ENCODE measurements at places on chromosomes 6 and 20.

DNA sequence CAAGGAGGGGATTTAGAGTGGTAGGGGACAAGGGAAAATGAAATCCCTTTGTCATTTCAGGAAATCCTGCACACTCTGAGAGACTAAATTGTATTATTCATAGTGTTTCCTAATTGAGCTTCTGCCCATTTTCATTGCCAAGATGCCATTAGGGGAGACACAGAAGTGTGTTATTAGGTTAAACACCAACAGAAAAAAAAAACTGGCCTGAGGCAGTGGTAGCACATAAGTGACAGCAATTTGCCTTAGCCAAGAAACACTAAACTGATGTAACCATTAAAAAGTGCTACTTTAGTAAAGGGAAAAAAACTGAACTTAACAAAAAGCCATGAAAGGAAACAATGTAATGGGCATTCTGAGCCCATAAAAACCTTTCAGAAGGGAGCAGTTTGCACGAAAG lies 270.5 kb upstream of the PLN start:
- DNase-seq, result no peak

- DNase-seq, result no peak
Observed at GRCh38 chr20:37377346-37378081, 31.6 kb downstream of the SRC start.

- DNase-seq, result no peak
Observed at GRCh38 chr6:43189776-43190304, 7.8 kb downstream of the CUL9 start.

GRCh38 chr20:57114290-57115005 lies 152.0 kb downstream of the BMP7 start:
- DNase-seq, result no peak

DNA sequence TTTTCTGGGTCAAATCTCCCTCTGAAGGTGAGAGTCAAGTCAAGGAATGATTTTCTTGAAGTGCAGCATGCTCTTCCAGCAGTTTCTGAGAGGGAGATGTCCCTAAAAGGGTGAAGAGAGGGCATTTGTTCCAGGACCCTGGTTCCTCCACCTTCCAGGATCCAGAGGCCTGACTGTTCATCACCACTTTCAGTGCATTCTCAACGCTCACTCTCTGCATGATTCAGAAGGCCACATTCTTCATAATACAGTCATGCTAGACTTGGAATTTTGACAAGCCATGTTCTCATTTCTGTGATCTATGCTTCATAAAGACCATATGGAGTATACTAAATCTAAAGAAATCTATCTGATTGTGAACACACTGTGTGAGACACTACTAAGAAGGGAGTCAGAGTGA lies 85.1 kb downstream of the PDE7B start:
- DNase-seq, result no peak

GRCh38 chr6:156545931-156546330 lies 231.2 kb upstream of the ARID1B start:
- DNase-seq, result no peak

GRCh38 chr6:75089921-75090320 lies 115.9 kb downstream of the COL12A1 start:
- DNase-seq, result no peak

- DNase-seq, result no peak
Observed at GRCh38 chr20:49054056-49054643, 8.0 kb downstream of the CSE1L start.

DNA sequence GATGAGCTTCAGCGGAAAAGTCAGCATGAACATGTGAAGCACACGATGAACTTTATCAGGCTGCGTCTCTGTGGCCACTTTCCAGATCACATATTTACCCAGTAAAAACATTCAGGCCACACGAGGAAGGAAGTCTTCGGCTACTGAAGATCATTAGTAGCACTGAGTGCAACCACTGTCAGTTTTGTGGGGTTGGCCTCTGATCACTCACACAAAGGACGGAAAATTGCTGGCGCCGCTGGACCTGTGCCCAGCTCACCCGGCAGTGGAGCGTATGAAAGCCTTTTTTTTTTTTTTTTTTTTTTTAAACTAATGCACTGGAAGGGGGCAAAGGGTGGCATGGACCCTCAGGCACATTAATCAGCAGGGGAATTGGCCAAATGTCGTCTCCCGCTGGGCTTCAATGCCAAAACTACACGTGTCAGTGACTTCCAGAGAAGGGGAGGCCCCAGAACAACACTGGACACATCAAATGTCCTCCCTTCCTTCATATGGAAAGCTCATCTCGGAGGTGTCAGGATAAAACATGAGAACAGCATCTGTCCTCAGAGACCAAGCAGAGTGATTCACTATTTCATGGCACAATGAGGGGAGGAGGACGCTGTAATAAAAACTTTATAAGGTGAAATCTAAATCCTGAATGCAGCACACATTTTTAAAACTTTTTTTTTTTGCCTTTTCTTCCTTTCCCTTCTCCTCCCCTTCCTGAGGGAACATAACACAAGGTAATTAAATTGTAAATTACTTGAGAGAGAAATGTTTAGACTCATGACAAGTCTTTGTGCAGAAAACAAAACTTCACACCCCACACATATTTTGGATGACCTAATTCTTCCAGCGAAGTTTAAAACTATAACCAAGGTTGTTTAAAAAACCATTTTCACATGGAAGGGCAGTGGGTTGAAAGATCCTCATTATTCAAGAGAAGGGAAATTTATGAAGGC lies 223.4 kb downstream of the FOXC1 start:
- no peak for DNase-seq

DNA sequence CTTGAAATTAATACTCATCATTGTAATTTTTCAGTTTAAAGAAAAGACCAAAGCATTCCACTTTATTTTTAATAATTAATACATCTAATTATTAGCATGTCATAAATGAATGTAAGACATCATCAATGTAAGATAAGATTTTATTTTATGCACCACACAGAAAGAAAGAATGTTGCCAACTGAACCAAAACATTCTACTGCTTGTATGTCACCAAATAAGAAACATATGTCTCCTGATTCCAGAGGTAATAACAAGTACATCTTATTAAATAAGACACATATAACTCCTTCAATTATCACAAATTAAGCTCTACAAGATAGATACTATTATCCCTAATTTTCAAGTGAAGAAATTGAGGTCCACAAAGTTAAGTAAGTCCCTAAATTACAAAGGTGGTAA lies 189.5 kb downstream of the GMDS start:
- DNase-seq, result no peak

GRCh38 chr20:51423810-51424209 lies 118.7 kb downstream of the NFATC2 start:
- DNase-seq, result no peak

DNA sequence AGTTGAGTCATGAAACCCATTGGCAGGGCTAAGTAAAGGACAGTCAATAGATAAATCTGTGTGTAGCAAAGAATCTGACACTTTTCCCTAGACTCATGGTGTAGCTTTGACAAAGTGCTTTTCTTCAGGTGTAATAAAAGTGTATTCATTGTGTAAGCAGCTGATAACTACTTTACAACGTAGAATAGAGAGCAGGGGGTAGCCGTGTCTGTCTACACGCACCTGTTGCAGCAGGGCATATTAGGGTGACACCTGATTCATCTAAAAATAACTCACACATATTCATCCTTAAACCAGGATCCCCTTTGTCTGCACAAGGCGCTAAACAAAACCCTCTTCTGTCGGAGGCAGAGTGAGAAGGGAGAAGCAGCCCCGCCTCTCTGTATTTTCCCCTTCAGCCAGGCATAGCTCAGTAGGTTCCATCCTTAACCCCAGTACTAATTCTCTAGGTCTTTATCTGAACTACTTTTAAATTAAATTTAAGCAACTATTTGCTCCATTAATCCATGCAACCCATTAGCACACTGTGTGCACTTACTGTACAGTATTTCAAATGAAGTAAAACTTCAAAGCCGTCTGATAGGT lies 306.7 kb upstream of the SASH1 start:
- no peak for DNase-seq

- DNase-seq, result no peak
Observed at GRCh38 chr20:59010995-59011873, 4.2 kb upstream of the CTSZ start.

DNA sequence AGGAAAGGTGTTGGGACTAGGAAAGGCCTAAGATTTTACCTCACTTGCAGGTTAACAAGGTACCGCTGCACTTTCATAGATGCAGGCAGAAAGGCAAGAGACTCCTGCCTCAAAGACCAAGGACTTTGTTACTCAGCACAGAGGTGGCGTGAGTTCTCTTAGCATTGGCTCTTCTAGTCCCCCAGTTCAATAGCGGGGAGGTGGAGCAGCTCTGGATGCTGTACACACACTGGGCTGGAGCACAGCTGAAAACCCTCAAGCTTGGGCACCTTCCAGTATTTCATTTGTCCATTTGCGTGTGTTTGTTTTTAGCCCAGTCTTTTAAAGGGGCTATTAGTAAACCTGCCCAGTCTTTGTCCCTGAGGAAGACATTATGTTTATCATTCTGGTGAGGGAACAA lies 345.2 kb downstream of the FARS2 start:
- no peak for DNase-seq

- no peak for DNase-seq
Observed at GRCh38 chr6:6885521-6886170, 222.1 kb upstream of the RREB1 start.

GRCh38 chr6:41358503-41358902 lies 23.1 kb downstream of the NCR2 start:
- DNase-seq, result no peak

DNA sequence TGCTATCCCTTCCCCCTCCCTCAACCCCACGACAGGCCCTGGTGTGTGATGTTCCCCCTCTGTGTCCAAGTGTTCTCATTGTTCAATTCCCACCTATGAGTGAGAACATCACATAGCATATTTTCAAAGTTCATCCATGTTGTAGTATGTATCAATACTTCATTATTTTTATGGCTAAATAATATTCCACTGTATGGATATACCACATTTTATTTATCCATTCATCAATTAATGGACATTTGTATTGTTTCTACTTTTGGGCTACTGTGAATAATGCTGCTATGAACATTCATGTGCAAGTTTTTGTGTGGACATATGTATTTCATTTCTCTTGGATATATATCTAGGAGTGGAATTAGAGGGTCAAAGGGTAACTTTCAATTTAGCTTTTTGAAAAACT lies 58.7 kb upstream of the ARMC2 start:
- no peak for DNase-seq

DNA sequence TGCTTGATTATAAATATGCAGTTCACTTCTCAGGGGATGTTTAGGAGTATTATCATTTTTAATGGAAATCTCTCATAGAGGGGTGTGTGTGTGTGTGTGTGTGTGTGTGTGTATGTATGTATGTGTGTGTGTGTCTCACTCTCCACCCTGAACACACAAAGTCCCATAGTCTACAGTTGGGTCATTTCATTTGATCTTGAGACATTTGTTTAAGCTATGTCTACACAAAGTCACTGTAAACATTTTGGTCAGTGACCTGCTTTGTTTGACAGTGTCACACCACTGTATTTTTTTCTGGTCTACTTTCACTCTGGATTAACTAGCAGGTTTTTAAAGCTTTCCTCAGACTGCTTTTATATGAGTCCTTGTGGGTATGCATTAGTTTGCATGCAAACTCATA lies 215.2 kb downstream of the GRIK2 start:
- DNase-seq, result no peak

DNA sequence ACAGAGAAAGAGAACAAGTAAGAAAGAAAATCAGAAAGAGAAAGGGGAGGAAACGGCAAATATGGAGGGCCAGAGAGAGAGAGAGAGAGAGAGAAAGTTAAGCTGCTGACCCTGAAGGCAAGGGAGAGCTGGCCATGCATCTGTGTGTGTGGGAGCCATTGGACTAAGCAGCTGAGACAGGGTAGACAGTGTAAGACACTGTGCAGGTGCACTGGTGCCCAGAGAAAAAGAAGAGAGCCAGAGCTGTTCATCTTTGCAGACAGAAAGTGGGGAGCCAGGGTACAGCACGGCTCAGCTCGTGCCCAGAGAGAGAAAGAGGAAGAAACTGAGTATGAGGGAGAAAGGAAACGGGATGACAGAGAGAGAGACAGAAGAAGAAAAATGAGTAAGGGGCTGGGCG lies 24.2 kb upstream of the ZNF318 start:
- no peak for DNase-seq

GRCh38 chr20:14997791-14998190 lies 660.4 kb upstream of the FLRT3 start:
- no peak for DNase-seq

GRCh38 chr20:25484224-25484846 lies 76.9 kb downstream of the GINS1 start:
- DNase-seq, result no peak

- DNase-seq, result no peak
Observed at GRCh38 chr6:3188262-3188661, 30.9 kb upstream of the TUBB2A start.

DNA sequence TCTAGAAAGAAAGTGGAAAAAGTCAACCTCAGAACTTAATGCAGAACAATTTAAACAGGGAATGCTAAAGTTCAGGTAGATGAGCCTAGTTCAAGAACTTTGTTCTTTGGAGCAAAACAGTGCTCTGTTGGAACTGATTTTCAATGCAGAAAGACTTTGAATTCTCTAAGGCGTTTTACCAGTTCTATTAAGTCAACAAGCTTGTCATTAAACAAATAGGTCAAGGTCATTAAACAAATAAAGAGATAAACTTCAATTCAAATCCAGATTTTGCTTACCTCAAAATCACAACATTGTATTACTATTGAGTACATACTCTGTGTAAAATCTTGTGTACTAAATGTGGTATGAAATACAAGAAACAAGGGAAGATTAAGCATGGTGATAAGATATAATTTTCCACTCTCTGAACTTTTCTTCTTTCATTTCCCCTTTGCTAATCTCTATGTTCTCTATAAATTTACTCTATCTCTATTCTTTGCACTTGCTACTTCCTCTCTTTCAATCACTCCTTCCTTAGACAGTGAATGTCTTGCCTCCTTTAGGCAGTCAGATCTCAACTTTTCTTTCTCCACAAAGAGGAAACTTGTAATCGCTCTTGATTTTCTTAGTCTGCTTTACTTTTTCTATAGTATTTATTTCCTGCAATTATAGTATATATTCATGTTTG lies 160.8 kb upstream of the KHDRBS2 start:
- no peak for DNase-seq

DNA sequence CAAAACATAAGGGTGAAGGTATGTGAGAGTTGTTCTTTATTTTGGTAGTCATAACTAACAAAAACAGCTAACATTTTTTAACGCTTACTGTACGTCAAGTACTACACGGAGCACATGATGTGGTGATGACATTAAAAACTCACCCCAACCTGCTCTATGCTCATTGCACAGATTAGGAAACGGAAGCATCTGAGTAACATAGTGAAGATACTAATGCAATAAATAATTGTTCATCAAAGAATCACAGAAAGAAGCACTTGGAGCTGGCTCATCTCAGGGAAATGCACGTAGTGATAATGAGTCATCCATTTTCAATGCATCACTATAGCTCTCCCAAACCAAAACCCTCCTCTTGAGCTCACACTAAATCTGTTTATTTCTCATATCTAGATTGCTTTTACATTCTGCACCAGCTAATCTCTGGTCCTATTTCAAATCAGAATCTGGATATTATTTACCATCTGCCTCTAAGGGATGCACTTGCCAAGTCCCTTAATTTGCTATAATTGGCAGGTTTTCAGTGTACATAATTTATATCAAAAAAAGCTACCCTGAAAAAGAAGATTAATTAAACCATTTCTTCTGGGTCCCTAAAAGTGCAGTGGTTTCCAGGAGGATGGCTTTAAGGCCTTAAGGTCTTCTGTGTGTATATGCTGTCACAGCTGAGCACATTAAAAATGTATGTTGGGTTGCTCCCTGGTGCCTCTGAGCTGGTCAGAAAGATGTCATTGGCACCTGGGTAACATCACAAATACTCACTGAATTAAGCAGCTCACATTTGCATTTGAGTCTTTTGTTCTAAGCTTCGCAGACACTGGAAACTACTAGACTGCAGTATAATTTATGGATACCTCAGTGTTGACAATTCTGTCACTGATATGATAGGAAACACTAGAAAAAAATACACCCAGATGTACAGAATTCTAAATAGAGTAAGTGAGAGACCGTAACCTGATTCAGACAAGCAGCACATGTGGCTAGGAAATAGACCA lies 677.4 kb upstream of the CITED2 start:
- no peak for DNase-seq
